T-cell (primary cell): ENCODE measurements at places on chromosomes 6 and 20.
A peak's percentile ranks its signal among the peaks of the same experiment; 100 is the strongest.

GRCh38 chr20:61254881-61255626 lies 3.0 kb downstream of the CDH4 start:
- DNase-seq = no peak

- no peak for DNase-seq
These were observed 664 bp upstream of the ACTR5 start for GRCh38 chr20:38747495-38748096.

DNA sequence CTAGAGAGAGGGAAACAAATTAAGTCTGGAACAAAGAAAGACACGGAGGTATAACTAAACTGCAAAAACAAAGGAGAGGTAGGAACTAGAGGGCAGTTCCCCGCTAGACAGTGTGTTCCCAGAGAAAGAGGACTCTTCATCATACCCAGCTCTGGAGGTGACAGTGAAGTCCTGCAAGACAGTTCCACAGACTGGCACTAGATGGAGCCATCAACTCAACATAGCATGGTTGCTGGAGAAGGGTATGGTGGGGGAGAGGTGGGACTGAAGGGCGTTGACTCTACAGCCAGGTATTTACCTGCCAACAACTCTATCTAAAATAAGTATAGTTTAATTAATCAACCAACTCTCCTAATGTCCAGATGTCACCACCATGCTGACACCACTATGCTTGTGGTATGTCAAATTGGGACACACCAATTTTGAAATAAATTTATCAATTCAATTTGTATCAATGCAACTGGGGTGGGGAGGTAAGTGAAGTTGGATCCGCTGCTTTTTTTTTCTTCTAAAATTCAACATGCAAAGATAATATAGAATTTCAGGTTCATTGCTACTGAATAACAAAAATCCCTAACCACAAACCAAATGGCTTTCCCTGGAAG lies 9.7 kb downstream of the BACH2 start:
- DNase-seq = peak; percentile 35

DNA sequence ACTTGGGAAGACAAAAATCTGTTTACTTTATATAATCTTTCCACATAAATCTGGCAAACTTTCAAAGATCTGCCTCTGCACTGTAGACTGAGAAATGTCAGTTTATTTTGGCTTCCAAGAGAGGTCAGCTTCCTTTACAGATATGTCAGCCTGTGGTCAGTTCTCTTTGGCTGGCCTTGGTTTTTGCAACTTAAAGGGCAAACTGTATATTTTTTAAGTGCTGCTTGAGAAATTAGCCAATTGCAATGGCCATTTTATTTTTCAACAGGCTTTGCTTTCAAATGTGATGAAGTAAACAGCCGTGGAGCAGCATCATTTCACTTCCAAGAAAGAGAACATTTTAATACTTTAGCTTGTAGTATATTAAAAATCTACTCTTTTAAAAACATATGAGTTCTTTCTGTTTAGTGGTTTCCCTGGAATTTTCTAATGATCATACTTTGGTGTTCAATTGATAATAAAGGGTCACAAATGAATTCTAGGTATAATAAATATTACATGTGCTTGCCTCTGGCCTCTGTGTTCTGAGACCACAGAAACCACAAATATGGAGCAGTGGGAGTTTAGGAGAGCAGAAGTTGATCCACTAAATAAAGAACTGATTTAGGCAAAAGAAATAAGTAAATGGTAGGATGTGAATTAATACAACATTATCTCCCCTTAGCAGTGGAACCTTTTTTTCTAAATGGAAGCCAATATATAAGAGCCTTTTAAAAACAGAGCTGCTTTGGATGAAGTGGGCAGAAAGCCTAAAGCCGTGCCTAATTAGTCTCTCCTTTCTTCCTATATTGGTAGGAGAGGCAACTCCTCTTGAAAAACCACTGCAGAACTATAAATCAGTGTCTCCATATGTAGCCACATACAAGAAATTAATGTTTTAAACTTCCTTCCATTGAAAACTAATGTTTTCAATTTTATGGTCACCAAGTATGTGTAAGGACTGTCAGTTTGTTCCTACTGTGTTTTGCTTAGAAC lies 16.2 kb downstream of the ADGRB3 start:
- no peak for DNase-seq

DNA sequence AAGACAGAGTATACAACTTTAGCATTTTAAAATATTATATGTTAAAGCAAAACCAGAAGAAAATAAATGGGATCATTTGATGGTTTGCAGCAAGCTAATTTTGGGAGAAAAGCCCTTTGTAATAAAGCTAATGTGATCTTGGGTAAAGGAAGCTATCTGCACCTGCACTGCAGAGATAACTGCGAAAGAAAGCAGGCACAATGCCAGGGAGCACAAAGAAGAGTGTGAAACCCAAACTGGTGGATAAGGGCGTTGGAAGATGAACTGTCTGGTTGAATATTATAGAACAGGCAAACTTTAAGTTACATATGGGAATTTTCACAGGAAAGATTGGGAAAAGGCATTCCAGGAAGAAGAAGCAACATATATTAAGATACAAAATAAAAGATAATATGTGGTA lies 179.2 kb upstream of the KHDRBS2 start:
- DNase-seq = no peak

- DNase-seq = no peak
These were observed 13.5 kb upstream of the PNRC1 start for GRCh38 chr6:89066940-89067646.

GRCh38 chr6:21987501-21987957 lies 309.3 kb downstream of the PRL start:
- DNase-seq = no peak

- no peak for DNase-seq
These were observed 92.9 kb downstream of the ZMYND8 start for GRCh38 chr20:47263465-47264084.

GRCh38 chr6:20846602-20847028 lies 312.4 kb downstream of the CDKAL1 start:
- DNase-seq = no peak

- DNase-seq = no peak
These were observed 5.3 kb upstream of the TGM2 start for GRCh38 chr20:38170219-38170825.

DNA sequence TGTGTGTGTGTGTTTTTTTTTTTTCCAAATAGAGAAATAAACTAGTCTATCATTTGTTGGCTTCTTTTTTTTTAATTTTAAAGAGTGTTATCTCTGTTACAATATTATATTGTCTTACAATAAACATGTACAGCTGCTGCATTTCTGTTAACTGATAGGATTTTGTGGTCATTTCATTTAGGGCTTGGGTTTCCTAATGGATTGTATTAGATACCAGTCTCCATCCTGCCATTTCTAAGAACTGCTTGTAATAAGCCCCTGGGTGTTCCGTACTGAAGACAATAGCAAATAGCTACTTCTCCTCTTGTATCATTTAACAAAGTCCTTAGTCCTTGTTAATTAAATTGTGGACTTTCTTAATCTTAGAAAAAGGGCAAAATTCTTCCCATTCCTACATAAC lies 45.7 kb downstream of the SOBP start:
- no peak for DNase-seq

- DNase-seq = peak; percentile 18
These were observed 671 bp downstream of the TAPBP start for GRCh38 chr6:33313105-33313708.

DNA sequence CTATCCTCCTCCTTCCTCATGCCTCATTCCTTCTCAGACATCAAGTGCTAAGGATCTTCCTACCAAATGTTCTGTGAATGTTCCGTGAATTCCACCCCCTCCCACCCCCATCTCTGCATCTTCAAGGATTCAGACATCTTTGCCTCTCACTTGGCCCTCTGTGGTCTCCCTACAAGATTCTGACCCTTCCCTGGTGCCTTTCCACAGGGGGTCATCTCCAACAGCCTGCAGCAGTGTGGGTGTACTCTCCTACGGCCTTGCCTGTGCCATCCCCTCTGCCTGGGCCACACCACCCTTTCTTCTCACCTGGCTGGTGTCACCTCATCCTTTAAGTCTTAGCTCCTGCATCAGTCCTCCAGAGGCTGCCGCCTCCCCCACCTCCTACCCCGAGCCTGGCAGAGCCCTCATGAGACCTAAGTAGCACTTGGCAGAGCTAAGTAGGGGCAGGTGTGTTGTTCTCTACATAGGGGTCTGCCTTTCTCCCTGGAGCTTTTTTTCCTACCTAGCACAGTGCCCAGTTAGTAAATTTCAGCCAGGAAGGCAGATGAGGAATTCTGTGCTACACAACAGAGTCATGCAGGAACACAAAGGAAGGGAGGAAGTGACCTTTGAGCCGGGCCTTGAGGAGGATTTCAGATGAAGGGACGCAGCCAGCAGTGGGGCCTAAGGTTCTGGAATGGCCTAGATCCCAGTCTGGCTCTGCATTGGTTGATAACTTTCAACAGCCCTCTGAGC lies 43.1 kb downstream of the TM9SF4 start:
- DNase-seq = no peak

GRCh38 chr20:20491784-20492264 lies 123.9 kb downstream of the INSM1 start:
- no peak for DNase-seq

GRCh38 chr6:7833751-7834070 lies 76.9 kb downstream of the TXNDC5 start:
- no peak for DNase-seq

DNA sequence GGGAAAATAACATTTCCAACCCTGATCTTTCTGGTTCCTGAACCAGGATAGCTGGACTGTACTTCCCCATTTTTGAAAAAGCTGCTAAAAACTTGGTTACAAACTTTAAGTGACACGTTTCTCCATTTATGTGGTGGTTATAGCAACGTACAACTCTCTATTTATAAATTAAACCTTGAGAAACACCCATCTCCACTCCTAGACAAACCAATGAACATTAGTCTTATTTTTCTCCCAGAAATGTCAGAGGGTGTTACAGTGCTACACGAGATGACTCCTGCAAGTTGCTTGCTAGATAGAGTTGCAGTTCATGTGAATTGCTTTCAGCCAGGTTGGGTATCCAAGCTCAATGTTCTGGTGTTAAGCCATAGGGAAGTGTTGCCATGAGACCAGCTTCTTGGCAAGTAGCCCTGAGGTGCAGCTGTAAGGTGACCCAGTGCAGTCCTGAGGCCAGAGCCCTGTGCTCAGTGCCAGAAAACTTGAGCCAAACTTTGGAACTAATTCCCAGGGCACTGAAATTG lies 51.3 kb upstream of the REV3L start:
- no peak for DNase-seq

DNA sequence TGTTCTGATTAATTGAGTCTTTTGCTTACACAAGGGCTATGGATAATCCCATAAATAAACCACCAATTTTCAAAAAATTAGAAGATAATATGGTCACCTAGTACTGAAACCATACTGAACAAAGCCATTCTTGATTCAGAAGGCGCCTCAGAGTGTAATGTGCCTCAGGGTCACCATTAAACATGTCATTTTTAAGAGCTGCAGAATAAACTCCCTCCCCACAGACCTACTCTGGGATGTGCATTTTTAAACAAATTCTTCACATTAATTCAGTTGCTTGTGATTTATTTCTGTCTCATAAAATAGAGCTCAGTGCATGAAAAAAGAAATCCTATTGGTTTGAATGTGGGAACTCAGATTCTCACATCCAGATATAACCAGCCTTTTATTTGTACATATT lies 202.1 kb upstream of the HEY2 start:
- DNase-seq = no peak

DNA sequence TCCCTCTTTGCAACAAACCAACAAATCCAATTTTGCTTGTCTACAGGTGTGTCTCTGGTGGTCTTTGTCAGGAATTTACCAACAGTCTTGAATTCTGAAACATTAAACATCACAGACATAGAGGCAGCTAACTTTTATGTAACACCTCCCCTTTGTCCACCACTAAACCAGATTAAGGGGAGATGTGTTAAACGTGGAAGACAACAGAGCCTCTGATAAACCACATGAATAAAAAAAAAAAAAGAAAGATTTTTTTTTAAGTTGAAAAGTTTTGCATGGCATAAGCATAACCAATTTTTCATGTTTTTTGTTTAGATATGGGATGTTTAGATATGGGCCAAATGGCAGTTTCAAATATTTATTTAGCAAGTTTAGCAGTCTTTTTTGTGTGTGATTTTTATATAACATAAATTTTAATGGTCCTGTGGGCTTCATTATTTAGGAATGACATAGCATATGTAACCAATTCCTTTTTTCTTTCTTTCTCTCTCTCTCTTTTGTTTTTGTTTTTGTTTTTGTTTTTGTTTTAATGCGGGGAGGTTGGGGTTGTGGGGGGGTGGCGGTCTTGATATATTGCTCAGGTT lies 60.7 kb upstream of the BTN3A2 start:
- DNase-seq = no peak

DNA sequence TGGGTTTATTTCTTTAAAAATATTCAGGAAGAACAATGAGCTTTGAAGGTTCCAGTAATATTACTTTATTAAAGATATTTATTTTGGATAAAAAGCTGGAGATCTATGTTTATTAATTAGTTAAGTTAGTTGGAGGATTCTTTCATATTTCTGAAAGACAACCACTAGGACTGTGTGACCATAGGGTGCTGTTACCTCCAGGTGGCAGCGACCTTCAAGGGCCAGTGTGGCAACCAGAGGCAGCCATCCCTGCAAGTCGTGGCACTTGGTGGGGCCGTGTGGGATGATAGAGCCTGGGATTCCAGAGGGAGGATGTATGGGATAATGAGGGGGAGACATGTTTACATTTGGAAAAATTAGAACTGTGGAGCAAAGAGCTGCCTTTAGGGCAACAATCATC lies 95.5 kb upstream of the SCP2D1 start:
- DNase-seq = no peak

- no peak for DNase-seq
These were observed 14.5 kb downstream of the ARHGAP18 start for GRCh38 chr6:129695373-129696027.

- DNase-seq = no peak
These were observed 1.6 kb upstream of the HEY2 start for GRCh38 chr6:125747589-125748405.

DNA sequence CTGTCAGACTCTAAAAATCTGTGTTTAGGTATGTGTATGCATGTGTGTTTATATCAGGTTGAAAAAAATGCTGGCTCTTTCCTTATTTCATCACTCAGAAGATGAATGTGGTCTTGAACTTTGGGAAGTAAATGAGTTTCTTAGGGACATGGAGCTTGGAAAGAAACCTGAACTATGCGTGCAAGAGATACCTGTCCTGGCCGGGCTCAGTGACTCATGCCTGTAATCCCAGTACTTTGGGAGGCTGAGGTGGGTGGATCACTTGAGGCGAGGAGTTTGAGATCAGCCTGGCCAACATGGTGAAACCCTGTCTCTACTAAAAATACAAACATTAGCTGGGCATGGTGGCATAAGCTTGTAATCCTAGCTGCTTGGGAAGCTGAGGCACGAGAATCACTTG lies 4.4 kb upstream of the GLP1R start:
- DNase-seq = no peak

DNA sequence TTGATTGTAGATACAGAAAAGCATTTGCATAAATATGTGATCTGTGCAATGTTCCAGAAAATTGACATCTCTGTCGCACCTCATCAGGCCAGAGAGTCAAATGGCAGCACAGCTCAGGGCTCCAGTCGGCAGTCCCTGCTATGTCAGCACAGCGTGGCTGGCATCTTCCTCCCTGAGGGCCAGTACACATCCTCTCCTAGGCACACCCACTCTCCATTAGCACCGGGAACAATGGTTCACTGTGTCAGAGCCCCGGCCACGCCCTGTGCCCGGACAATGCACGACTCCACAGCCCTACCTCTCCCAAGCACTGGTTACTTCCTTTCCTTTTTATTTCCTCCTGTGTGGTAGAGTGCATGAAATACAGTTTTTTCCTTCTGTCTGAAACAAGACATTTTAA lies 114.9 kb downstream of the FOXC1 start:
- DNase-seq = no peak
